ENCODE measurements at places on chromosomes 4 and X.

DNA sequence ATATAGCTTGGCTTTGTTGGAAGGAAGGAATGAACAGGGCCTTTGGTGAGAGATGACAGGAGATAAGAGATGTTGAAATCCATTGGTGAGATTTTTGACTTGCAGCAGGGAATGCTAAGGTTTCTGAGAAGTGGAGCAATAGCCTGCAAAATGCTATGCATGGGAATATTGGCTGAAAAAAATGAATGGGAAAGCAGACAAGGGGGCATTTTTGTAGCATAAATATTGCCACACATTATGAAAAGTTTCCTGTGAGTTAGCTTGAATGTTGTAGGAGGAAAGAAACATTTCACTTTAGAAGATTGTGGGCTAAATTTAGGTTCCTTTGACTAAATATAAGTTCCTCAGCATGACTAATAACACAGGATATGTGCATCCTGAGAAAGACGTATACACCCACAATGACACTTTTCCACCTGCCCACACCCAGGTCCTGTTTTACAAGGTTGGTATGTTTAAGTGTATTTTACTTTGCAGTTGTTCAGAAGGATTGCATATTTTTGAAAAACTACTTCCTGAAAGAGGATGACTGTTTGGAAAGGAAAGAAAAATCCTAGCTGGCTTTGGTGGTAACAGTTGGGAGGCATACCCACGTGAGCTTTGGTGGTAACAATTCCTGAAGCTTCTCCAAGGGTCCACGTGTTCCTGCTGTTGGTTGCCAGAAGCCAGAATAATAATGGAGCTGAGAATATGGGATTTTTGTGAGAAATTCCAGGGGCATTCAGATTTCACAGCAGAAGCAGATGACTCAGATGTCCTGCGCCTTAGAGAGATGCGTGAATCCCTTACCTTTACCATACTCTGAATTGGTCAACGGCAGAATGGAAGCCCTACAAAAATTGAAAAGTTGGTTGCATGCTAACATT, 28.5 kb downstream of the PHEX start:
- no peak for DNase-seq

DNA sequence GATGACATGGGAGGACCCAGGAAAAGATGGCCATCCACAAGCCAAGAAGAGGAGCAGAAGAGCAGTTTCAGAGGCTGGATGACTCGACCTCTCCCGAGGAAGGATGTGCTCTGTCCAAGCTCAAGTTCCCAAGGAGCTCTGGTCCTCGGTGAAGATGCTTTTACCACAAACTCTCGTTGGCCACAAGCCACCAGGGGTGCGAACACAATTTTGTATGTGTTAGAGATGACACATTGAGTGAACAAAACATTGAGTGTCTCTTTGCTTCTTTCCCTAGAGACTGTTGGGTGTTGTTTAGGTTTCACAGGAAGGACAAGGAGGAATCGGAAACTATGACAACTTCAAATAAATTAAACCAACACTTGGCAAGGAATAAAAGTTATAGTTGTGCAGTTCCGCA, 26.3 kb downstream of the FGFBP1 start:
- DNase-seq, result no peak

DNA sequence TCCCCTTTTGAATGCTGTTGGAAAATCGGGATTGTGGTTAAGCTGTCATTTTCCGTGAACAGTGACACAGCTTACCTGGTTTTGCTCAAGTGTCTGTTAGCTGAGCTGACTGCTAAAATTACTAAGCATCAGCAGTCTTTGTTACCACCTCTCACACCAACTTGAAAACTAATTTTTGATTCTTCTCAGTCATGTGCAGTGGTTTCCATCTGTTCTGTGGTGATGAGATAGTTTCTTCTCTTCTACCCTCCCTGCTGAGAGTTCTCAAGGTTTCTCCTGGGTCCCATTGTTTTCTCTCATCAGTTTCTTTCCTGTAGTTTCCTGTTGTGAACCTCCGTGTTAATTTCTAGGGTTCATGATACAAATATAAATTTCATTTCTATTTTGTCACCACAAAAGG, 225.6 kb downstream of the ARHGAP10 start:
- DNase-seq, result no peak

DNA sequence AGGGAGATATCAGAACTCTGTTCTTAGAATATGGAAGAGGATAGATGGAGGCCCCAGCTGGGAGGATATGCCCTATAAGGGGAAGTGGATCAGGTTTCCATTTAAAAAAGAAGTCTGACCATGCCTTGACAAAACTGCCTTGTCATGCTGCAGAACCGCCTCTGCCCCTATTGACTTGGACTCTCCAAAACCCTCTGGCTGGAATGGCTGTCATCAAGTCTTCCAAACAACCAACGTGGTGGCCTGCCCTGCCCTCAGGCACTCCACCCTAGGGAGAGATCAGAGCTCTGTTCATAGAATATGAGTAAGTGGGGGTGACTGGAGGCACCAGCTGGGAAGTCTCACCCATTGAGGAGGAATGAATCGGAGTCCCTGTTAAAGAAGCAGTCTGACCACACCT, 114.9 kb downstream of the VSIG4 start:
- no peak for DNase-seq

GRCh38 chr4:89287945-89288344, 19.7 kb downstream of the GPRIN3 start:
- DNase-seq, result no peak

DNA sequence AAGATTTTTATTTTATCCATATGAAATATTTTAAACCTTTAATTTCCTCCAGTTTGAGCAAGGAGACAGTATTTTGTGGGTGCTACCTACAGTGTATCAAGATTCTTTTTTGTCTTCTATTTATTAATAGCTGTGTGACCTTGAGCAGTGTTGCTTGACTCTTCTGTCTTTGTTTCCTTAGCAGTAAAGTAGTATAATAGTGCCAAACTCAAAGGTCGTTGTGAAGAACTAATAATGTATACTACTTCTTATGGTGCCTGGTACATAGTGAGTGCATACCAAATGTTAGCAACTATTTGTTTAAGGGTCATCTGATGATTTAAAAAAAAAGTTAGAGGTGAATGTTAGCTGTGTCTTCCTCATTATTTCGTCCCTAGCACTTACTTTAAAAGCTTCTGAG, 30.5 kb downstream of the SMARCAD1 start:
- DNase-seq, result no peak

GRCh38 chr4:76905521-76905920, 7.6 kb upstream of the SOWAHB start:
- DNase-seq, result no peak

- no peak for DNase-seq
Observed at GRCh38 chrX:154751203-154751668, 359 bp upstream of the GAB3 start.

DNA sequence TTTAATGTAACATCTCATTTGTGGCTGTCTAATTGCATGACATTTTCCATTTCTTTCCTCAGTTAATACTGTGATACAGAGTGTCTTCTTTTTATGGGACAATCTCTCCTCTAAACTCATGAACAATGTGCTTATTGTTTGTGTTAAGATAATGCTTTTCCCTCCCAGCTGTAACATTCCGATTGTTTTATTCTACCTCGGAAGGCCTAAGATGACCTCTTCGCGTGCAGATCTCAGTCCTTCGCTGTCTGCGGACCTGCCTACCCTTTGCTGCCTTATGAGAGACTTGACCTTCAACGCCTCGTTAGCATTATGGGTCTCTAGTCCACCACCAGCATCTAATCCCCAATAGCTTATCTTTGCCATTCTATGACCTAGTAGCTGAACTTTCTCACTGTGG, 29.8 kb upstream of the ZFP42 start:
- DNase-seq, result no peak

- no peak for DNase-seq
Observed at GRCh38 chr4:145680902-145681301, 956 bp downstream of the C4orf51 start.

GRCh38 chr4:181046809-181047208, 1196.4 kb upstream of the TENM3 start:
- DNase-seq, result no peak

DNA sequence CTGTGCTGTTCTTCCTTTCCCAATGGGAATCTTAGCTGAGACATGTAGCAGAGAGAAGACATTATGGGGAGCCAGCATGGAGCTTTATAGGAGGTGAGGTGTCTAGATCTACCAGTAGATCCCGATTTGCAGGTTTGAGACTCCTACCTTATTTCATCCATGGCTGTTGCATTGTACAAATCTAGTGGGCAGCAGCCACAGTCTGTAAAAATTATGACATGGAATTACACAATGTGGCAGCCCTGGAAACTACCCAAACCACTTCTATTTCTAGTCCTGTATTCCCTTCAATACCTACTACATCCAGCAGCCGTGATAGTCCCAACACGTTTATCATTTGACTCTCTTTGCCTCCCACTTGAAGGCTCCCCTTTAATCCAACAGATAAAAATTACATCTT, 8.1 kb downstream of the ATP7A start:
- no peak for DNase-seq

DNA sequence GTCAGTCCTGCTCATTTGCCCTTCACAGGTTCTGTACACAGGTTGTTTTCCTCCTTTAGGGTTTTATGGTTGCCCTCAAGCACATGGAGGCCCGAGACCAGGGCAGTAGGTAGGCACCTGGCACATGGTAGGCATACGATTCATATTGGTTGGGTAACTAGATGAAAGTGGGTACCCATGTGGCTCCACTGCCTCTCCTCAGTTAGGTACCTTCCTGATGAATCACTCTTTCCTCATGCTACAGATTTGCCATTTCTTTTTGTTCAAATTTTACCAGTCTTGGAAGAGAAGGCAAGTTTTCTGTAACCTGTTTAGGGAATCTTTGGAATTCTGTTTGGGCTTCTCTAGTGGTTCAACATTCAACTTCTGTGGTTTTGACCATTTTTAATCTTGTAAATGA, 121.3 kb downstream of the FHIP1A start:
- DNase-seq, result no peak

DNA sequence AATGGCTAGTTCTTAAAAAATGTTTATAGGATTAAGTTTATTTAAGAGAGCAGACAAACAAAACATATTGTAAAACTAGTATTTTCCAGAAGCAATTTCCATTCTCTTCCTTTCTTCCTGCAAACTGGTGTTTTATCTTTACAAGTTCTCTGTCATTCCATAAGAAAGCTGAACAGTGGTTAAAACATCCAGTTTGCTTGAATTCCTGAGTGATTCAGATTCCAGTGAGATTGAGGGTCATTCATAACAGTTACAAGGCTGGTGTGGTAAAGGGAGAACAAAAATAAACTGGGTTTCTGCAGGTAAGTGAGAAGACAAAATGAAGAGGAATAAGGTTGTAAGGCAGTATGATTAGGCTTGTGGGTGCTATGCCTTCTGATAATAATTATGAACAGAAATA, 544.8 kb upstream of the DIPK2B start:
- no peak for DNase-seq

GRCh38 chr4:48780865-48781214, 761 bp upstream of the FRYL start:
- no peak for DNase-seq

DNA sequence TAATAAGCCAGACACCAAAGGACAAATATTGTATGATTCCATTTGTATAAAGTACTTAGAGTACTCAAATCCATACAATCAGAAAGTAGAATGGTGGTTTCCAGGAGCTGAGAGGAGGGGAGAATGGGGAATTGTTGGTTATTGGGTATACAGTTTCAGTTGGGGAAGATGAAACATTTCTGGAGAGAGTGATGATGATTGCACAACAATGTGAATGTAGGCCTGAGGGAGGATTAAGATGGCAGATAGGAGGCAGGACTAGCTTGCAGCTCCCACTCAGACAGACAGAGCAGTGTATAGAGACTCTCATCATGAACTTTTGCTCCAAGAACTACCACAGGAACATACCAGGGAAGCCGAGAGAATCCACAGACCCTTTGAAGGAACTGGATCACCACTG, 75.7 kb upstream of the PAK3 start:
- no peak for DNase-seq

Data from anterior cingulate cortex (tissue), 58 donors.